ENCODE measurements at places on chromosomes 13 and 19. TPM values are rescaled to one million over a fixed set of nuclear protein-coding genes. Genes with fewer than 3 reads are reported as not detected.

The C3 gene
- total RNA-seq = 10.2 TPM

The CCDC106 gene
- total RNA-seq = 8.6 TPM

GRCh38 chr13:106462710-106463109, 72.8 kb downstream of the EFNB2 start:
- DNase-seq = no peak

GRCh38 chr19:8483165-8483564, 19.3 kb downstream of the PRAM1 start:
- DNase-seq = no peak

DNA sequence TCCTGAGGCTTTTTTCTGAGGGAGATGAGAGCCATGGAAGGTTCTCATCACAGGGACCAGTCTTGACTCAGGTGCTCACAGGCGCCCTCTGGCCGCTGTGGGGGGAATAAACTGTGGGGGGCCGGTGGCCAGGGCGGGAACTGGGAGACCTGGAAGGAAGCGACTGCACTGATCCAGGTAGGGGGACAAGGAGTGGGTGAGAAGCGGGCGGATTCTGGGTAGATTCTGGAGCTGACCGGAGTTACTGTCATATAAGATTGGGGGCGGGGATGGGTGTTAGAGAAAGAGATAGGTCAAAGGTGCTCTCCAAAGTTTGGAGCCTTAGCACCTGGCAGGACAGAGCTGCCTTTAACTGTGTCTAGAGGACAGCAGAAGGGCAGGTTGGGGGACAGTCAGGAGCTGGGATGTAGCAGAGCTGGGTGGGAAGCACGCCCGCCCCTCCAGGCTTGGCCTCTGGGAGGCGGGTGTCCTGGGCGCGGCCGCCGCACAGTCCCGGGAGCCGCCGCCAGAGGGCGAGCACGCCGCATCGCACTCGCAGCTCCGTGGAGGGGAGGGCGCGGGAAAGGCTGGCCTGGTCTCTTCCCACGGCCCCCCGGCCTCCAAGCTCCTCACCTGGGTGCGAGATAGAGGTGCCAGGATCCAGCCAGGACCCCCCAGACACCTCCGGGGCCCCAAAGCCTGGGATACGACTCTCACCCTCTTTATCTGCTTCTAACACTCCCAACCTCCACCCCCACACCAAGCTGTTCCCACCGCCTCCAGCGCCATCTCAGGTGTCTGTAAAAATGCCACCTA, 4.2 kb upstream of the DAND5 start:
- DNase-seq = peak; percentile 87

The ZNF599 gene
- 7.5 TPM for total RNA-seq

DNA sequence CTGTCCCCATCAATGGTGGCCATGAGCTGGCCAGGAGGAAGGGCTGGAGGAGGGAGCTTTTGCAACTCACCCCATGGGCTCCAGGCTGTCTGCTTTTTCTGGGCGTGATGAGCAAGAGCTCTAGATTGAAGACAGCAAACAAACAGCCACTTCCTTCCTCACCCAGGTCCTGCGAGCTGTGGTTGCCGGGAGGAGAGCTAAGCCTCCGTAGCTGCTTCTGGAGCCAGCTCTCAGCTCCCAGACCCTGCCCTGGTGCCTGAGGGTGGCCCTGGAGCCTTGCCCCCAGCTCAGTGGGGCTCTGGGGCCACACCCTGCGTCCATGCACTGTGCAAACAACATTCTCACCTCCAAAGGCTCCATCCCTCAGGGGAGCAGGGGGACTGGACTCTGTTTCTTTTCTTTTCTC, 6.2 kb downstream of the MYO1F start:
- DNase-seq = peak; percentile 69

DNA sequence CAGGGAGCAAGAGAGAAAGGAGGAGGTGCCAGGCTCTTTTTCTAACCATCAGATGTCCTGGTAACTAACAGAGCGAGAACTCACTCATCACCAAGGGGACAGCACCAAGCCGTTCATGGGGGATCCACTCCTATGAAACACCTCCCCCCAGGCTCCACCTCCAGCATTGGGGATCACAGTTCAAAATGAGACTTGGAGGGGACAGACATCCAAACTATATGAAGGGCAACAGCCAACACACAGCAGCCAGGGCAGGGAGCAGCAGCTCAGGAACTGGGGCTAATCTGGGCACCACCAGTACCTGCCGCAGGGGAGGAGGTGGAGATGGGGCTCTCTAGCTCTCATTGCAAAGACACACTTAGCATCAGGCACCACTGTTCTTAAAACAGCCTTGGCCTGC, 34.3 kb upstream of the VSTM2B start:
- DNase-seq = no peak

The RPL28 gene
- 633 TPM for total RNA-seq

GRCh38 chr19:58563823-58564222, 5.4 kb upstream of the UBE2M start:
- no peak for DNase-seq

The DCT gene
- 0.29 TPM for total RNA-seq

- DNase-seq = no peak
Measured at GRCh38 chr13:73549717-73550116, 490.9 kb downstream of the KLF5 start.

GRCh38 chr13:96431044-96431581, 341.2 kb downstream of the HS6ST3 start:
- DNase-seq = no peak

- DNase-seq = peak; percentile 86
Measured at GRCh38 chr19:13781547-13781946, 7.3 kb downstream of the C19orf53 start.

DNA sequence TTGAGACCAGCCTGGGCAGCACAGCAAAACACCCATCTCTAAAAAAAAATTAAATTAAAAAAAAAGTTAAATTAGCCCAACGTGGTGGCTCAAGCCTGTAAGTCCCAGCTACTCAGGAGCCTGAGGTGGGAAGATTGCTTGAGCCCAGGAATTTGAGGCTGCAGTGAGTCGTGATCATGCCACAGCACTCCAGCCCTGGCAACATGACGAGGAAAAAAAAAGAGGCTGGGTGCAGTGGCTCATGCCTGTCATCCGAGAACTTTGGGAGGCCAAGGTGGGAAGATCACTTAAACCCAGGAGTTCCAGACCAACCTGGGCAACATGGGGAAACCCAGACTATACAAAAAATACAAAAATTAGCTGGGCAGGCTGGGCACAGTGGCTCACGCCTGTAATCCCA, 2.2 kb upstream of the TMEM161A start:
- DNase-seq = no peak

- DNase-seq = no peak
Measured at GRCh38 chr19:30361107-30361447, 11.1 kb upstream of the ZNF536 start.

DNA sequence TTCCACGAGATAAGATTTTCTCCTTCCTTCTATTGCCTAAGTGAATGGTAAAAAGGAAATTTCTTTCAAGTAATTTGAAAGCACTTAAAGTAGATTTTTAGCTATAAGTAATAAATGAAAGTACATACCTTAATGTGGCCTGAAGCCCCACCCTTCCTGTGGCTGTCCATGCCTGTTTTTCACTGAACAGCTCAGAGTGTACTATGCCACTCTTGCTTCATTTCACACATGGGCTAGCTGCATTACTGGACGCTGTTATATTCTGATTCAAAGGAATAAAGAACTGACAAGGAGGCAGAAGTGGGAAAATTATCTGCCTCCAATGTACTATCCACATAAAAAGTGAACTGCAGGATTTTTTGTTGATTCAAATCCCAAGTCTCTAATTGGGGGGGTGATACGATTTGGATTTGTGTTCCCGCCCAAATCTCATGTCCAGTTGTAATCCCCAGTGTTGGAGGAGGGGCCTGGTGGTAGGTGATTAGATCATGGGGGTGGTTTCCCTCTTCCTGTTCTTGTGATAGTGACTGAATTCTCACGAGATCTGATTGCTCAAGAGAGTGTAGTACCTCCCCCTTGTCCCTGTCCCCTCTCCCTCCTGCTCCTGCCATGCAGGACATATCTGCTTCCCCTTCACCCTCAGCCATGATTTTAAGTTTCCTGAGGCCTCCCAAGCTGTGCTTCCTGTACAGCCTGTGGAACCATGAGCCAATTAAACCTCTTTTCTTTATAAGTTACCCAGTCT, 154.7 kb upstream of the SGCG start:
- no peak for DNase-seq

GRCh38 chr13:23632741-23633140, 62.5 kb downstream of the TNFRSF19 start:
- DNase-seq = no peak

DNA sequence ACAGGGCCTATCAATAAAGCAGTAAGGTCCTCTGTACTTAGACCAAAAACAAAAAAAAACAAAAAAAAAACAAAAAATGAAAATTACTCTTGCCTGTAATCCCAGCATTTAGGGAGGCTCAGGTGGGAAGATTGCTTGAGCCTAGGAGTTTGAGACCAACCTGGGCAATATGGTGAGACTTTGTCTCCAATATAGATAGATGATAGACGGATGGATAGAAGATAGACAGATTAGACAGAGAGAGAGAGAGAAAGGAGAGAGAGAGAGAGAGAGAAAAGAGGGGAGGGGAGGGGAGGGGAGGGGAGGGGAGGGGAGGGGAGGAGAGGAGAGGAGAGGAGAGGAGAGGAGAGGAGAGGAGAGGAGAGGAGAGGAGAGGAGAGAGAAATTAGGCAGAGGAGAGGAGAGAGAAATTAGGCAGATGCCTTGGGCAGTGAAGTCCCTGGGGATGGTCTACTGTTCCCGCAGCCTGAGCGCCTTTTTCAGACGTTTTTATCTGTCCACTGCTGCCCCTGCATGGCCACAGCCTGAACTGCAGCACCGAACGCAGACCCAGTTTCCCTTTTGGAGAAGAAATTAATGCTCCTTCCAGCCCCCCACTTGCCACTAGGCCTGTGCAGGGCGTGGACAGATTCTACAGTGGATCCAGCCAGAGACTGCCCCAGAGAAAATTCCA, 9.8 kb upstream of the ZNF627 start:
- DNase-seq = peak; percentile 74

- DNase-seq = peak; percentile 48
Measured at GRCh38 chr13:41610404-41610803, 153.1 kb downstream of the RGCC start.

DNA sequence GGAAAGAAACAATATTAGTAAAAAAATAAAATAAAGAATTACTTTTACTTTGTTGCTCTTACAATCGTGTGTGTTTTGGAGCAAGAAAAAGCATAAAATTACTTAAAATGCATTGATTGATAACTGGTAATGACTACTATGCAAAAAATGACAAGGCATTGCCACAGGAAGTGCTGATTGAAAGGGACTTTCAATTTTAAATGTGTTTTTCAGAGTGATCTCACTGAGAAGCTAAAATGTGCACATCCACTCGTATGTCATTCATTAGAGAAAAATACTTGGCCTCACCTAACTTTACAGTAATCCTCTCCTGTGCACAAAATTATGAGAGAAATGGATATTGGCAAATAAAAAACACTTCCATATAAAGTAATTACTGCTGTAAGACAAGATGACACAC, 934.9 kb downstream of the SLITRK6 start:
- DNase-seq = no peak

DNA sequence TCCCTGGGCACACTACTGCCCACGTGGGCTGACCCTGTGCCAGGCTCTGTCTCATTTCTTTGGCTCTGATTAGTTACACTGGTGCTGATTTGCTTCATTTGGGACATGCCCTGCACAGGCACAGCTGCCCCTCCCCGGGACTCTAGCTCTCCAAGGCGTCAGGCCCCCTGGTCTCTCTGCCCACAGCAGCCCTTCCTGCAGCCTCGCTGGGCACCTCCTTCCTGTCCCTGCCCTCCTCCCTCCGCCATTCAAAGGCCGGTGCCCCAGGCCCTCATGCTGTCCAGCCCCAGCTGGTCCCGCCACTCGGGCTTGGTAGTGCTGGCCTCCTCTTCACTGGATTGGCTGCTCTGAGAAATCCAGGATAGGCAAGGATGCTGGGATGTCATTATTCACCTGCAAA, 73.1 kb downstream of the ERICH6B start:
- no peak for DNase-seq

DNA sequence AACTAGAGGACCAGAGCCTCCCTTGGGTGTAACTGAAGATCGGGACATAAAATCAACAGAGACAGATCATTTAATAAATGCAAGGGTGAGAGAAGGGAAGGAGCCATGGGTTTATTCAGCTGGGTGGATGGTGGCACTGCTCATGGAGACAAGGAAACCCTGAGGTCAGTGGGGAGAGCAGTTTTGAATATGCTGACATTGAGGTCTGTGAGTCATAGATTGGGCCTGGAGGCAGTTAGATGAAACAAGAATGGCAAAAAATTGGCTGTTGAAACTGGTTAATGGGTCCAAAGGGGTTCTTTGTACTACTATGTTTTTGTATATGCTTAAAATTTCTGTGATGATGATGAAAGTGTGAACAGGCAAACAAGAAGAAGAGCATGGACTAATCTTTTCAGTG, 5.1 kb upstream of the GTF3A start:
- DNase-seq = peak; percentile 27

The ZDHHC20 gene
- 45.0 TPM for total RNA-seq

The CLC gene
- not detected for total RNA-seq

DNA sequence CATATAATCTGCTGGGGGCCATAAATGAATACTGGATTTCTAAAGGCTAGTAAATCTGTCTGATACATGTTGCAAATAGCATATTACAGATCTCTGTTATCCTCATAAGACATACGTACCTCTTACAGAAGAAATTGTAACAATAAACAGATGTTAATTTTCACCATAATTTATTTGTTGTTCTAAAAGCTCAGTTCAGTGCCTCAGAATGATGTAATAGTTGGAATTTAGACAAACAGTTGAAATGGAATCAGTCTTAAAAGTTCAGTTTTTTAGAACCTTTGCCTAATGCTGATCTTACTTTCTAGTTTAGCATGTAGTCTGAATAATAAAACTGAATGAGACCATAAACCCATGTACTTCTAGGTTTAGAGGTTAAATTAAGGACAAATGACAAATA, 43.1 kb downstream of the B3GLCT start:
- no peak for DNase-seq

DNA sequence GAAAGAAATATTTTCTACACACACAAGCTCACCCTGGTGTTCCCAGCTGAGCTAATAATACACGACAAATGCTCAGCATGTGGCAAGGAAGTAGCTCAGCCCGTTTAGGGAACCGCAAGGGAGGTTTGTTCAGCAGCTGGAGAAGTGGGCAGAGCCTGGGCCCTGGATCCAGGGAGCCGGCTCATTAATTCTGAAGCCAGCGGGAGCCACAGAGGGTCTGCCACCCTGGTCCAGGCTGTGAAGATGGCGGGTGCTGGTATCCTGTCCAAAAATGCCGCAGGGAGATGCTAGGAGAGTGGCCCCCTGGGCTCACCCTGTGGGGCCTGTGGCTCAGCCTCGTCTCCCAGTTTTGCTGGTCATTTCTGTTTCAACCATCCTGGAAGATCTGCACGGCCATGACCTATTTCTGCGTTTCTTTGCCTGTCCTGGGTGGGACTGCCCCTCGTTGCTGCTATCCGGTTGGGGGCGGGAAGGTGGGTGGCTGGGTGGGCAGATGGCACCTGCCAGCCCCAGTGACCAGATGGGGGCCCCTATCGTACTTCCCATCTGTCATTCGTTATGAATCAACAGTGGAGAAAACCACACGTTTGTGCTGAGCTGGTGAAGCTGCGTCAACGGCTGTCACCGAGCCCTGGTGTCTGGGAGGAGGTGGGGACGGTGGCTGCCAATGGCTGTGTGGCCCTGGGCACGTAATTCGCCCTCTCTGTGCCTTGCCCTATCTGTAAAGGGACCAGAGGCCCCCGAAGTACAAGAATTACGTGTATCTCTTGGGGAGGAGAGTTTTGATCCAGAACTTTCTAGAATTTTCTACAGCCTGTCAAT, 2.7 kb upstream of the GNA15 start:
- peak; percentile 73 for DNase-seq
